ENCODE measurements at places on chromosomes 4 and X. TPM values are rescaled to one million over a fixed set of nuclear protein-coding genes. Genes with fewer than 3 reads are reported as not detected.

- no peak overlapping the region for H3K4me3 ChIP-seq
- no peaks in the 10 kb centered on the region for H3K27me3 ChIP-seq
- no peak overlapping the region for H3K27ac ChIP-seq
- DNase-seq: no peak
- no peaks in the 10 kb centered on the region for H3K36me3 ChIP-seq
- no peaks in the 10 kb centered on the region for H3K4me1 ChIP-seq
Observed at GRCh38 chr4:184014301-184014700, 109.2 kb downstream of the STOX2 start.

Gene GAGE12H
- total RNA-seq: not detected

GRCh38 chr4:73742490-73743160, 2.3 kb downstream of the CXCL8 start:
- H3K27ac ChIP-seq: no peak overlapping the region
- no peak for DNase-seq
- no peaks in the 10 kb centered on the region for H3K36me3 ChIP-seq
- H3K4me1 ChIP-seq: peaks cover 16% of the 10 kb centered on the region

Gene SMARCA1
- 15.5 TPM for total RNA-seq

DNA sequence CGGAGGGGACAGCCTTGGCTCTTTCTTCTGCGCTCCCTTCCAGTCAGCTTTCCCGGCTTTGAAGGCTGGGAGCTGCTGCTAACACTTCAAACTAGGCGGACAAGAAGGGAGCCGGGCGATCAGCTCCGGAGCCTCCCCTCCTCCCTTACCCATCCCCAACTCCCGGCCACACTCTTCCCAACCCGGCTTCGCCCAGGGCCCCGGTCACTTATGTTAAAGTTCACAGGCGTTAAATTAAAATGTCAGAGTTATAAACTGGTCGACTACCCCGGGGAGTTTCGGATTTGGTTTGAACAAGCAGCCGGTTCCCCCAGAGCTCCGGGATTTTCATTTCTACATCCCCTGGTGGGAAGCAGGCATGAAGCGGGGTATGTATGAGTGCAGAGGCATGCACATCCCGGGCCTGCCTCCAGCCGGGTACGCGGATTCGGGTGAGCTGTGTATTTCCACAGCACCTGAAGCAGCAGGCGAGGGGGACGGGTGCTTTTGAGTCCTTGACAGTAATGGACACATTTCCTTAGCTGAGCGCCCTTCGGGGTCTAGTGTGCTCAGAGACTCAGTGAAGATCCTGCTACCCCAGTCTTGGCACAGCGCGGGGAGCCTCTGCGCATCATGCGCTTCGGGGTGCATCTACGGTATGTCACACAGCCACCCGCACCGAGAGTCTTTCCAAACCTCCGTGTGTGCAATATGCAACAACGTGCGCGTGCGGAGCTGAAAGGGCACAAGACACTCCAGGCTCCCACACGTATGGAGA, 880 bp downstream of the UNC5C start:
- peak overlapping the region; percentile 37 for H3K4me3 ChIP-seq
- H3K27ac ChIP-seq: peak overlapping the region; percentile 82

- H3K4me3 ChIP-seq: peak overlapping the region; percentile 61
- no peaks in the 10 kb centered on the region for H3K36me3 ChIP-seq
- peaks cover 4% of the 10 kb centered on the region for H3K27me3 ChIP-seq
- no peak for DNase-seq
- peaks cover 67% of the 10 kb centered on the region for H3K4me1 ChIP-seq
Observed at GRCh38 chrX:68694435-68695205, 47.2 kb downstream of the STARD8 start.

DNA sequence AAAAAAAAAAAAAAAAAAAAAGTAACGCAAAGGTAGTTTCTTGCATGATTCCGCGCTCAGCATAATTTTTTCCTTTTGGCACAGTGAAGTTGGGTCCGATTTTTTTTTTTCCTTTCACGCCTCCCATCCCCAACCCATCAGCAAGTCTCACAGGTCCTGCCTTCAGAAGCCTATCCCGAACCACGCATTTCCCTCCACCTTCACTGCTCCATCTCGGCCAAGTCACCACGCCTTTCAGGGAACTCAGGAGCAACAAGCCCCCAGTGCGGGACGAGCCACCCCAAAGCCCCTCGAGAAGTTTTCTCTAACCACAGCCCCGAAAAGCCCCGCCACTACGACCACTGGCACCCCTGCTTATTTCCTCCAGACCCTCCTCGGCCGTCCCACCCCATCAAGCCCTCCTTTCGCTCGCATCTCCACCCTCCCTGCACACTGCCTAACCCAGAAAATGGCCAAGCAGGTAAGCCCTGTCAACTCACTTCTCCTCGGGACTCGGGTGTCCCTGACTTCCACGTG, 1.0 kb downstream of the SLBP start:
- H3K27ac ChIP-seq: peak overlapping the region; percentile 100
- H3K36me3 ChIP-seq: peaks cover 6% of the 10 kb centered on the region
- no peaks in the 10 kb centered on the region for H3K27me3 ChIP-seq

Gene NWD2
- not detected for total RNA-seq

DNA sequence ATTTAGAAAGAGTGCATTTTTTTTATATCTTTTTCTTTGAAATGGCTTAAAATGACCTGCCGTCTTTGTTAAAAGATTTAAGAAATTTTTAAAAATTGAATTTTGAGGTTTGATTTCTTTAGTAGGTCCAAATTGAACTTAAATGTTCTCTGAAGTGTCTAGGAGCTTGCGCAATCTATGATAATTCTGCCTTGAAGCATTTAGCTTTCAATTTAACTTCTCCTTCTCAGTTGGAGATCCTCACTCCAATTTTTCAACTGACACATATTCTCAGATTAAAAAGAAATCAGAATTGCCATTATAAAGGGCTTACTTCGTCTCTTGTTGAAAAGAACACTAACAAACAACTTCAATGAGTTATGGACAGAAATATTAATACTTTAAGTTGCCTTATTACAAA, 273.5 kb downstream of the TMA16 start:
- H3K4me1 ChIP-seq: no peaks in the 10 kb centered on the region
- H3K27me3 ChIP-seq: no peaks in the 10 kb centered on the region
- DNase-seq: no peak
- H3K27ac ChIP-seq: no peak overlapping the region
- no peak overlapping the region for H3K4me3 ChIP-seq

- H3K36me3 ChIP-seq: no peaks in the 10 kb centered on the region
- H3K27me3 ChIP-seq: no peaks in the 10 kb centered on the region
- no peak overlapping the region for H3K4me3 ChIP-seq
- H3K27ac ChIP-seq: no peak overlapping the region
- no peak for DNase-seq
Observed at GRCh38 chrX:109926743-109927662, 75.9 kb upstream of the TMEM164 start.

- H3K36me3 ChIP-seq: no peaks in the 10 kb centered on the region
- H3K4me1 ChIP-seq: no peaks in the 10 kb centered on the region
- no peaks in the 10 kb centered on the region for H3K27me3 ChIP-seq
- H3K4me3 ChIP-seq: no peak overlapping the region
- DNase-seq: no peak
Observed at GRCh38 chr4:74084984-74085383, 14.0 kb downstream of the CXCL2 start.

GRCh38 chr4:26061248-26061986, 147.4 kb downstream of the SMIM20 start:
- H3K36me3 ChIP-seq: no peaks in the 10 kb centered on the region
- no peak overlapping the region for H3K4me3 ChIP-seq
- peak overlapping the region; percentile 48 for H3K27ac ChIP-seq
- H3K4me1 ChIP-seq: peaks cover 10% of the 10 kb centered on the region

Gene CPLX1
- total RNA-seq: 13.4 TPM

Gene ERAS
- total RNA-seq: not detected

Gene VCX
- not detected for total RNA-seq

GRCh38 chr4:129014566-129015509, 78.5 kb downstream of the SCLT1 start:
- H3K4me3 ChIP-seq: no peak overlapping the region
- peak; percentile 42 for DNase-seq
- peaks cover 8% of the 10 kb centered on the region for H3K36me3 ChIP-seq
- no peak overlapping the region for H3K27ac ChIP-seq
- no peaks in the 10 kb centered on the region for H3K27me3 ChIP-seq

- H3K4me3 ChIP-seq: no peak overlapping the region
- no peaks in the 10 kb centered on the region for H3K4me1 ChIP-seq
- no peak for DNase-seq
- no peak overlapping the region for H3K27ac ChIP-seq
- H3K36me3 ChIP-seq: no peaks in the 10 kb centered on the region
- H3K27me3 ChIP-seq: no peaks in the 10 kb centered on the region
Observed at GRCh38 chr4:148380291-148380690, 61.9 kb downstream of the NR3C2 start.

Gene STOX2
- total RNA-seq: 26.9 TPM

Measured in spleen (tissue), 13 donors.